ENCODE measurements at places on chromosomes 3 and 15.

- no peak for DNase-seq
Observed at GRCh38 chr3:54243960-54244682, 121.8 kb downstream of the CACNA2D3 start.

DNA sequence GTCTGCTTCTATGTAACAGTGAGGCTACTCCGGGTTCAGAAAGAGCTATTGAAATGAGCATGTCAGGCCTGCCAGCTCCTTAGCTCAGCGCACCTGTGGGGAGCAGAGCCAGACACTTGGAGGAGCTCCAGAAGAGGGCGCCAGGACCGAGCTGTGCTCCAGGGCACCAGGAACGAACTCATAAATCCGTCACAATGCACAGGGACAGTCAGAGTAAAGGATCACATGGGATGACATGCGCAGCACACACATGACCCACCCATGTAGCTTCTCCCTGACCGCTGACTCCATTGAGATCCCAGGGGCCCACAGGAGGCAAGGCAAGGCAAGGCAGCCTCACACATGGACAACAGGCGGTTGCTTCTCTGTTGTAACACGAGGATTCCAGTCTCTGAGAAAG is 26.0 kb upstream of the GNB5 start:
- no peak for DNase-seq

DNA sequence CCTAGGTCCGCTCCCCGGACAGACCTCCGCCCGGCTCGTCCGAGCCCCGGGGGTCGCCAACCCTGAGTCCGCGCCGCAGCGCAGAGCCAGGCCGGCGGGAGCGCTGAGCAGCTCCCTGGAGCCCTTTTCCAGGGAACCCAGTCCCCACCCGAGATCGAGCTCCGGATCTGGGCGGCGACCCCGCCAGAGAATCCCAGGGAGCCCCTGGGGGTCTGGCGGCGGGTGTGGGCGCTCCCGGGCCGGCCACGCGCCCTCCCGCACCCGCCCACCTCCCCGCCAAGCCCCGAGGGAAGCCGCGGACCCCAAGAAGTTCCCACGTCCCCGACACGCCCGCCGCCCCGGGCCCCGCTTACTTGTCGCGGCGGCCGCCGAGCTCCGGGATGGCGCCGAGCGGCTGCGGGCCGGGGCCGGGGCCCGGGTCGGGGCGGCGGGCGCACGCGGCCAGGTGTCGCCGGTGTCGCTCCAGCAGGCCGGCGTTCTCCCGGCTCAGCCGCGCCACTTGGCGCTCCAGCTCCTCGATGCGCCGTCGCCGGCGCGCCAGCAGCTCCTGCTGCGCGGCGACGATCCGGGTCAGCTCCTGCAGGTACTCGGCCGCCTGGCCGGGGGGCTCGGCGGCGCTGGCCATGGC is 137.7 kb downstream of the NUP210 start:
- DNase-seq: no peak

DNA sequence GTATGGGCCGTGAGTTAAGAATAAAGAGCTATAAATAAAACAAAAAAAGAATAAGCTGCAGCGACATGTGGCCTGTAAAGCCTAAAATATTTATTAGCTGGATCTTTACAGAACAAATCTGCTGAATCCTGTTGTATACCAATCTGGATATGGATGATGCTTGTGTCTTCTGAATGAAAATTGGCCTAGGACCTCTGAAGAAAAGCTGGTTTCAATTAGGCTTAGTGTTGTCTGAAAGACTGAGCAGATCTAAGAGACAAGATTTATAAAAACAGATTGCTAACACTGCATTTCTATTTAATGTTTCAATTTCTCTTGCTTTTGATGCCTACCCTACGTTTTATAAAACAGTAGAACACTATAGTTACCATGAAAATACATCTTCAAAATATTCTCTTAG is 57.9 kb downstream of the ST3GAL6 start:
- no peak for DNase-seq

GRCh38 chr3:167940241-167940640 is 155.5 kb downstream of the GOLIM4 start:
- no peak for DNase-seq

DNA sequence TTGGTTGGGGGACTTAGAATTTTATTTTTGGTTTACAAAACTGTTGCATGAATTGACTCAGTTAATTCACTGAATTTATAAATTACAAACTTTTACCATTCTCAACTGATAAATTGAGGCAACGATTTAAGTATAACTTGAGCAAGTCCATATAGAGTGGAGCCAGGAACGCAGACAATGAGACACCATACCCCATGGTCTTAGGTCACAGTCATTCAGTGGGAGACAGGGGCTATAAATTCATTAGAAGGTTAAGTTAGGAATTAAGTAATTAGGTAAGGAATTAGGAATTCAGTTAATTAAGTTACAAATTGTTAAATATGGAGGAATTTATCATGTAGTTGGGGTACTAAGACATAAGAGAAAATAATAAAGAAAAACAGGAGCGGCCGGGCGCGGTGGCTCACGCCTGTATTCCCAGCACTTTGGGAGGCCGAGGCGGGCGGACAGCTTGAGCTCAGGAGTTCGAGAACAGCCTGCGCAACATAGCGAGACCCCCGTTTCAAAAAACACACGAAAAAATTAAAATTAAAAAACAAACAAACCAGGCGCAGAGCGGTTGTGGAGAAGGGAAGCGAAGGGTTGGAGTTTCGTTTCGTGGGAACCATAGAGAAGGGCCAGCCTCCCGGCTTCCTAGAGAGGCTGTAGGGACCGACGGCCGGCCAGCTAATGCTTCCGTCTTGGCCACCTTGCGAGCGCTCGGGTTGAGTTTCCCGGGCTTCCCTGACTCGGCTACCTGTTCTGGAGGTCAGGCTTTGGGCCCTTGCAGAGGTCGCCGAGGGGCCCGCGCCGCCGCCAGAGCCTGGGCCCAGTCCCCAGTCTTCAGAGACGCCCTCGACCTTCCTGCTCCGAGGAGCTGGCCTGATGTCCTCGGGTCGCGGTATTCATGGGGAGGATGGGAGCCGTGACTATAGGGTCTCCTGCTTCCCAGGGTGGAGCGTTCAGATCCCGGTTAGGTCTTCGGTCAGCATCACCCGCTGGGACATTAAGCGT is at the start of gene ZNF619:
ZNF619 (plus strand) TSS at position 645 of the 993 bp plus-strand sequence. CDS start 858 bp downstream, outside the sequence.
- peak; percentile 41 for DNase-seq

- no peak for DNase-seq
Observed at GRCh38 chr3:71416876-71417275, 166.7 kb downstream of the FOXP1 start.

- DNase-seq: peak; percentile 88
Observed at GRCh38 chr3:129428376-129429079, at the start of gene EFCAB12. TSS of gene EFCAB12 (minus strand) at chr3:129428636. CDS start at chr3:129428488, 148 bp downstream.

DNA sequence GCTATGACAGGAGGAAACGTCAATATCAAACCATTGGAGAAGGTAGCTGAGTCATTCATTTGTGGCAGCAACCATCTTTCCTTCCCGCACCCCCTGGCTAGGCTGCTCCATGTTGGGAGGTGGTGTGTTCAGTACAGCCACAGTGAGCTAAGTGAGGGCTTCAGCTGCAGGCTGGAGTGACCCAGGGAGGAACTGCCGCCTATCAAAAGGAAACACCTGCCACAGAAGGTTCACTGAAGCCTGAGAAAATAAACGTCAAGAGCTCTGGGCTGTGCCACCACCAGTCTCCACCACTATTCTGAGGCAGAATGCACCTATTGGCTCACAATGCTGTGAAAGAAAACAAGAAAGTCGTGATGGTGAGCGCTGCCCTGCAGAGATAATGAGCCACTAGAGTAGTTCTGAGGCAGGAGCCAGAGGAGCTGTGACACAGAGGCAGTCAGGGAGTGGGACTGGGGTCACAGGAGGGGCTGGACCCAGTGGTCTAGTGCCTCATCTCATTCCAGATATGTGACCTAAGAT is 34.8 kb upstream of the CD47 start:
- DNase-seq: peak; percentile 47

DNA sequence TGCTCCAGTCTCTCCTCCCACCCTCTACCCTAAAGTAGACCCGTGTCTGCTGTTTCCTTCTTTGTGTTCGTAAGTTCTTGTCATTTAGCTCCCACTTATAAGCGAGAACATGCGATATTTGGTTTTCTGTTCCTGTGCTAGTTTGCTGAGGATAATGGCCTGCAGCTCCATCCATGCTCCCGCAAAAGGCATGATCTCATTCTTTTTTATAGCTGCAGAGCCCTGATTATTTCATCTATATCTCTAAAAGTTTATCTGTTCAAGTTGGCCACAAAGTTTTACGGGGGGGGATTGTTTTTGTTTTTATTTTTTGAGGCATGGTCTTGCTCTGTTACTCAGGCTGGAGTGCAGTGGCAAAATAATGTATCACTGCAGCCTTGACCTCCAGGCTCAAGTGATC is 4.4 kb upstream of the NEO1 start:
- no peak for DNase-seq

GRCh38 chr3:155594526-155595187 is 150.2 kb downstream of the PLCH1 start:
- DNase-seq: no peak

GRCh38 chr3:48623851-48624547 is 2.4 kb upstream of the TMEM89 start:
- DNase-seq: no peak

Data from T-helper 9 cell (primary cell).